Peyer's patch (tissue), 4 donors: ENCODE measurements at places on chromosomes 1 and 21. TPM values are rescaled to one million over a fixed set of nuclear protein-coding genes. Genes with fewer than 3 reads are reported as not detected.

GRCh38 chr1:94741510-94741909 lies 78.6 kb upstream of the SLC44A3 start:
- no peak for DNase-seq

DNA sequence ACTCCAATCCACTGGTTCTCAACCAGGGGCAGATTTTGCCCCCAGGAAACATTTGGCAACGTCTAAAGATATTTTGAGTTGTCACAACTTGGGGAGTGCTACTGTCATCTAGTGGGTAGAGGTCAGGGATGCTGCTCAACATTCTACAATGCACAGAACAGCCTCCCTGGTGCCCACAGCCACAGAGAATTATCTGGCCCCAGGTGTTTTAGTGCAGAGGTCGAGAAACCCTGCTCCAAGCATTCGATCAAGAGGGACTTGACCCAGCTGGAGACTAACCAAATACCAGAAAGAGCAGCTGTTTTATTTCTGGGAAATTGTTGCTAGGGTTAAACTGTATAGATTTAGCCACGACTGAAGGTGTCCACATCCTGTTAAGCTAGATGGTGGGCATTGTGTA lies 19.2 kb downstream of the CD247 start:
- no peak for DNase-seq

COL11A1 gene
- total RNA-seq = not detected

- no peak for DNase-seq
These were observed 3.0 kb downstream of the RAB25 start for GRCh38 chr1:156063997-156064285.

DNA sequence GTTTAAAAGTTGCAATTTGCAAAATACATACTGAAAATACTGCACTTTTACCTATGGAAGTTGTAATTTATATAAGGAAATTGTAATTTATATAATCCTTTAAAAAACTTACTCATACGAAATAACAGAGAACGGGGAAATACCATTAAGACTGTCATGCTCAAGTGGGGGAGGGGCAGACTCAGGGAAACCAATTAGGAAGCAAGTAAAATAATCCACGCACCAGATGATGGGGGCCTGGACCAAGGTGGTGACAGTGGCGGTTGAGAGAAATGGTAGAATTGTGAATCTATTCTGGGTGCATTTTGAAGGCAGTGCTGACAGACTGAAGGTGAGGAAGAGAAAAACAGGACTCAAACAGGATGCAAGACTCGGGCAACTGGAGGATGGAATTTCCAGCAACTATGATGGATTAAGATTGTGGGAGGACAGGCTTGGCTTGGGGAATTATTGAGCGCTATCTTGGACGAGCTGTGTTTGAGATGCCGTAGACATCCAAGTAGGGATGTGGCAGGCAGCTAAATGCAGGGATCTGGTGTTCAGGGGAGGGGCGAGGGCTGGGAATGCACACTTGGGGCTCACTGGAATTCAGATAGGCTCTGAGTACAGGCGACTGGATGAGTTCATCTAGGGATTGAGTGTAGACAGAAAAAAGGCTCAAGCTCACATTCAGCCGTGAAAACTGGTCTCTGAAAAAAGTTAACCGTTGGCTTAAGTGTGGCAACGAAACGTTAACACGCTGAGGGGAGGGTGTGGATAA lies 977 bp downstream of the LCA5L start:
- no peak for DNase-seq

DNA sequence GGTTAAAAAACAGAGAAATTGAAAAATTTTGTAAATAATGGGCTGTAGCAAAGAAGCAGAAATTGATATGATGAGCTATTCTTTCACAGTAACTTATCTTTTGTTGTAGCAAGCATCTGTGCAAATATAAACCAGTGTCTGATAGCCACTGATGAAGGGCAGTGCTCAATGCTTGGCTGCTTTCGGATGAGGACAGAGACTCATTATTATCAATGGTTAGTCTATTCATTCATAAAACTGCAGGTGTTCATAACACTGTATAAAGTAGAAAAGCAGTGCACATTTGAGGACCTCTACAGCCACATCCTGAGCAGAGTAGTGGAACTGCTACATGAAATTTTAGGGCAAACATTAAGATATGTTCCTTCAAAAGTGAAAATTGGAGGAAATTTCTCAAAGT lies 107.2 kb downstream of the FAF1 start:
- DNase-seq = no peak

- peak; percentile 90 for DNase-seq
These were observed at the start of gene RUSC1 for GRCh38 chr1:155320661-155321617. TSS of gene RUSC1 (plus strand) at chr1:155320894. CDS start at chr1:155321774, 880 bp downstream.

DNA sequence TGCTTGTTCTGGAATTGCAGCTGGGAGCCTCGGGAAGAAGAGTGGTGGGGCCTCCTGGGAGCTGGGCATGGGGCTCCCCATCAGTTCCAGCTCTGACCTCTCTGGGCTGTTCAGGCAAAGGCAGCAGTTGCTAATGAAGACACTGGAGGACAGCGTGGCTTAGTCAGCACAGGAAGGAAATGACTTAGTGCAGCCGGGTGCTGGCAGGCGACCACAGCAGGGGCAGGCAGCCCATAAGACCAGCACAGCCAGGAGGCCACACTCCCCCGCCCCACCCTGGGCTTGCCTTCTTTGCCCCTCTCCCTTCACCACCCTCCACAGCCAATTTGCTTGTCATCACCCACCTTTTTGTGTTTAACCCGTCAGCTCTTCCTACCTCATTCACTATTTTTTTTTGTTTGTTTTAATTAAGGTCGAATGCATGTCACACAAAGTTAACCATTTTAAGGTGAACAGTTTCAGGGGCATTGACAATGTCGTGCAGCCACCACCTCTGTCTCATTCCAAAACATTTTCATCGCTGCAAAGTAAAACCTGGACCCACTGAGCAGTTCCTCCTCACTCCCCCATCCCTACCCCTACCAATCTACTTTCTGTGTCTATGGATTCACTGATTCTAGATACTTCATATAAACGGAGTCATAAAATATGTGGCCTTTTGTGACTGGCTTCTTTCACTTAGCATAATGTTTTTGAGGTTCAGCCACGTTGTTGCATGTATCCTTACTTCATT lies 10.9 kb downstream of the OLIG2 start:
- no peak for DNase-seq

DNA sequence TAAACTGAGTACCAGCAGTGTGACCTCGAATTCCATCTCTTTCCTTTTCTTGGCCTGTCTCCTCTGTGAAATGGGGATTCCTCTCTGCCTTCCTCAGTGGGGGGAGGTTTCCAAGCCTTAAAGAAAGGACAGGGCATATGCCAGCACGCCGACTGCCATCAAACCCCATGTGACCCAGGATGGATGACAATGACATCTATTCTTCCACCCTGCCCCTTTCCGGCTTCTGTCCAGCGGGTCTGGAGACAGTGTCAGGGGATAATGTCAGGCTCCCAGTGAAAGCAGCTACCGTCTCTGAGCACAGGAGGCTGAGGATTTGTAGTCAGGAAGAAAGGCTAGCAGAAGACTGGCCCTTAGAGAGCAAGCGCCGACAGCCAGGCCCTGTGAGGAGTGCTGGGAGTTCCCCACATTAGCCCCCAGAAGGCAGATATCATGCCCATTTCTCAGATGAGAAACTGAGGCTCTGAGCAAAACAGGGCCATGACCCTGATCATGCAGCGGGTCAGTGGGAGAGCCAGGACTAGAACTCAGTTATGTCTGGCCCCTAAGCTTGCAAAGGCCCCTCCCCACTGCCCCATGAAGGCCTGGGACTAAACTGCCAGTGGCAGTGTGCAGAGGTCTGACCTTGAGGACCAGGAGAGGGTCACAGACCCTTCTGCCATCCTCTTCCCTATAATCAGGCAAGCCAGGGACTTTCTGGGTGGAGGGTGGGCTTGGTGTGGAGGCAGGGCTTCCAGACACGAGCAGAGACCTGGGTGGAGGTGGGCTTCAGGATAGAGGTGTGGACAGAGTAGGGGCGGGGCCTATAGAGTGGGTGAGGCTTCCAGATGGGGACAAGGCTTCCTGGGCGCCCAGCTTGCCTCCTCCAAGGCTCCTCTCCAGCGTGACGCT lies 30.1 kb downstream of the CDCA8 start:
- DNase-seq = no peak

GRCh38 chr1:33719771-33720670 lies 143.9 kb upstream of the HMGB4 start:
- DNase-seq = no peak

DNA sequence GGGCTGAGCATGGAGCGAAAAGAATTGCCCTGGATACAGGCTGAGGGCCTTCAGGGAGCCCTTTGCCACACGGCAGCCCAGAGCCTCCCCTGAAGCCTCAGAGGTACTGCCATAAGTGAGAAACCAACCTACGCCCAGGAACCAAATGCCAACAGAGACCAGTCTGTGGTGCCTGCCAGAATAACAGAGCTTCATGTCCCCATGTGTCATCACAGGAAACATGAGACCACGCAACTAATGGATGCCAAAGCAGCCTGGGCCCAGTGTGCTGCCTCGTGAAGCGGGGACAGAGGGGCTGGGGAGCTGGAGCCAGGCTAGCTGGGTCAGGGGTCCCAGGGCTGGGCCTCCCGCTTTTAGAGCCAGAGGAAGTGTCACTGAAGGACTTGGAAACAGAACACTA lies 18.7 kb upstream of the STUM start:
- no peak for DNase-seq

GRCh38 chr1:205626216-205626615 lies 5.6 kb downstream of the ELK4 start:
- DNase-seq = no peak

DNA sequence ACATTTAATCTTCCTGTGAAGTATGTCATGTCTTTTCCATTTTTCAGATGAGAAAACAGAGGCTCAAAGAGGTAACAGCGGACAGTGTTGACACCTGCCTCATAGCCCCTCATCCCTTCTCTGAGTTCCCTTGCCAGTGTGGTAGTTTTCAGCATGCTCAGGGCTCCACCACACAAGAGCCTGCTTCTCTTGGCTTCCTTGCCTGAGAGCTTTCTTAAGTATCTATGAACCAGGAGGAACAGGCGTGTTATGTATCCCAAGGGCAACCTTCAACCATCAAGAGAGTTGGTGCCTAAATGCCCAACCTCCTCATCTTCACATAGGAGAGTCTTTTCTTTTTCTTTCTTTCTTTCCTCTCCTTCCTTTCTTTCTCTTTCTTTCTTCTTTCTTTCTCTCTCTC lies 5.9 kb upstream of the PAFAH2 start:
- no peak for DNase-seq

DNA sequence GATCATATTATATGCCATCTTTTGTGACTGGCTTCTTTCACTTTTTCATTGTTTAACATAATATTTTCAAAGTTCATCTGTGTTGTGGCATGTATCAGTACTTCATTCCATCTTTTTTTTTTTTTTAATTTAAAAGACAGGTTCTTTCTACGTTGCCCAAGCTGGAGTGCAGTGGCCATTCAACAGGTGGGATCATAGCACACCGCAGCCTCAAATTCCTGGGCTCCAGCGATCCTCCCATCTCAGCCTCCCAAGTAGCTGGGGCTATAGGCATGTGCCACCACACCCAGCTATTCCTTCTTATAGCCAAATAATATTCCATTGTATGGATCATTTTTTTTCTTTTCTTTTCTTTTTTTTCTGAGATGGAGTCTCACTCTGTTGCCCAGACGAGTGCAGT lies 34.6 kb upstream of the ZNF281 start:
- no peak for DNase-seq

DNA sequence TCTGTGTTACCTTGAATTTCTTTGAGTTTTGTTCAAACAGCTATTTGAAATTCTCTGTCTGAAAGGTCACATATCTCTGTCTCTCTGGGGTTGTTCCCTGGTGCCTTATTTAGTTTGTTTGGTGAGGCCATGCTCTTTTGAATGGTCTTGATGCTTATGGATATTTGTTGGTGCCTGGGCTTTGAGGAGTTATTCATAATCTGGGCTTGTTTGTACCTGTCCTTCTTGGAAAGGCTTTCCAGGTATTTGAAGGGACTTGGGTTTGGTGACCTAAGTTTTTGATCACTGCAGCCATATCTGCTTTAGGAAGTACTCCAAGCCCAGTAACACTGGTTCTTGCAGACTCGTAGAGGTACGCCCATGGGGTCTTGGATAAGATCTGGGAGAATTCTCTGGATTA lies 63.3 kb upstream of the MAGI3 start:
- DNase-seq = no peak

DNA sequence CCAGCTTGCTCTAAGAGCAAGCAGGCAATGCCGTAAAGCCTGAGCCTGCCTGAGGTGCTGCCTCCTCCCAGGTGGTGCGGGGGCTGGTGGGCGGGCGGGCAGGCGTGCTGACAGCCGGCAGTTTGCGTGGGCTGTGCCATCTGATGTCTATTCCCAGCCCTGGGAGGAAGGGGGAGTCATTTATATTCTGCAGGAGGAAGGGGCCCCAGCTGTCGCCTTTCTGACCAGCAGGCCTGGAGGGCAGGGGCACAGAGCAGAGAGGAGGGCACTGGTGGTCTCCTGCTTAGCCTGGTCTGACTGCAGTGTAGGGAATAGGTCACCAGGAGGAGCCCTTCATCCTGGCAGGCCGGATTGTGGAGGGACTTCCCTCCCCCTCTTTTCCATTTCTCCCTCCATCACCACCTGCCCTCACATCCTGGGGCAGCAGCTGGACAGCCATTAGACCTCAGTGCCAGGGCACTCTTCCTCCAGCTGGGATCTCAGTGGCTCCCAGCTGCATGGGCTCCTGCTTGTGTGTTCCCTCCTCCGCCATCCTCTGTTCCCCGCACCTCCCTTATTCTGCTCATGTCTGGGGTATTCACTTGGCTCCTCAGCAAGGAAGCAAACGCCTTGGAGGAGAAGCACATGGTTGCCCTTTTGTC lies 4.4 kb downstream of the CYB561D1 start:
- DNase-seq = no peak

ELF3 gene
- total RNA-seq = 741 TPM

DNA sequence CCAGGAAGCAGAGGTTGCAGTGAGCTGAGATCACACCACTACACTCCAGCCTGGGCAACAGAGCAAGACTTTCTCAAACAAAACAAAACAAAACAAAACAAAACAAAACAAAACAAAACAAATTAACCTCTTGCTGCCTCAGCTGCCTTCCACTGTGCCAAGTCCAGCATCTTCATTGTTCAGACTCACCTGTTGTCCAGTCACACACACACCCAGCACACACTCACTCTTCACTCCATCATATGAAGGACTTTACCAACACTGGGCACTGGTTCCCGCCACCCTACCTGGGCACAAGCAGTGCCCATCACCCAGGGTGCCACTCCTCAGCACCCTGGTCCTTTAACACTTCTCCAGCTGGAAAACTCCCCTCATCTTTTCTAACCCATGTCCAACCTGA lies 14.6 kb downstream of the PYCR2 start:
- no peak for DNase-seq

BSND gene
- total RNA-seq = not detected

DNA sequence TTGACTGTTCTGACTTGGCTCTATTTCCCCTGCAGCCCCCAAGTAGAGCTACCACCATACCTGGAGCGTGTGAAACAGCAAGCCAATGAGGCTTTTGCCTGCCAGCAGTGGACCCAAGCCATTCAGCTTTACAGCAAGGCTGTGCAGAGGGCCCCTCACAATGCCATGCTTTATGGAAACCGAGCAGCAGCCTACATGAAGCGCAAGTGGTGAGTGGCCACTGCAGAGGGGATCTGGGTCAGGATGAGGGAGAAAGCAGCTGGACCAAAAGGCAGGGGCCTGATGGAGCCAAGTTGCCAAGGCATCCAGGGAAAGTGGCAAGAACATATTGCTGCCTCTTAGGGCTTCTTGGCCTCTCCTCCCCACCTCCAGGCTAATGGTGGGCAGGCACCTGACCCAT lies 24.1 kb upstream of the TMEM222 start:
- no peak for DNase-seq

ANKRD65 gene
- 1.1 TPM for total RNA-seq

- no peak for DNase-seq
These were observed 158.7 kb upstream of the IRF2BP2 start for GRCh38 chr1:234768569-234769283.

CFAP107 gene
- total RNA-seq = not detected
